Vagina (tissue), 2 donors: ENCODE measurements at places on chromosomes 13 and 19.

- DNase-seq = no peak
These were observed 5.4 kb downstream of the KLK1 start for GRCh38 chr19:50817941-50818858.

DNA sequence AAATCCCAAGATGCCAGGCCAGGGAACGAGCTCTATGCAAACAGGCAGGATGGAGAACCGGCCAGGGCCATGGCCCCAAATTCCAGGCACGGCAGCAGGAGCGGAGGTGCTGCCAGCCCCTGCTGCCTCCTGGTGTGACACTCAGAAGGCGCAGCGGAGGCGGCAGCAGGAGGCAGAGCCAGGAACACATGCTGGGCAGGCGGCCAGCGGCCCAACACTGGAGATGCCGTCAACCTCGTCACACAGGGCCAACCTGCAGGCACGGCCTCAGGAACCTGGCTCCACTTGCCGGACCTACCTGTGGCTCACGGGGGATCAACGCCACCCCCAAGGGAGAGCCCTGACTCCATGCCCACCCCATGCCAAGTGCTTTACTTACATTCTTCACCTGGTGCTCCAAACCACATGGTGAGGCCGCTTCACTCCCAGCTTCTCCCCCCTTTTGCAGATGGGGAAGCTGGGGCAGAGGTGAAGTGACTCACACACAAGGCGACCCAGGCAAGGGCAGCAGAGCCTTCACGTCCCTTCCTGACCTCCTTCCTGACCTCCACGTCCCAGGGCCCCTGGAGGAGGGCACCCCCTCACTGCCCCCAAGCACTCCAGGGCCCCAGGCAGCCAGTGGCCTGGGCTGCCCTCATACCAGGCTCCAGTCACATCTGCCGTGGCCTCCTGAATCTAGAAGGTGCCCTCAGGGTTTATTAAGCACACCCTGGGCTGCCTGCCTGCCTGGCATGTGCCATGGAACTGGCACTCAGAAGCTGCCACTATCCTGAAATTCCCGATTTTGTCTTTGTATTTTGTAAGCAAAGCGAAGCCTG lies 43.5 kb downstream of the GGACT start:
- DNase-seq = no peak

- DNase-seq = peak; percentile 54
These were observed 9.9 kb downstream of the COL4A1 start for GRCh38 chr13:110297011-110297410.

DNA sequence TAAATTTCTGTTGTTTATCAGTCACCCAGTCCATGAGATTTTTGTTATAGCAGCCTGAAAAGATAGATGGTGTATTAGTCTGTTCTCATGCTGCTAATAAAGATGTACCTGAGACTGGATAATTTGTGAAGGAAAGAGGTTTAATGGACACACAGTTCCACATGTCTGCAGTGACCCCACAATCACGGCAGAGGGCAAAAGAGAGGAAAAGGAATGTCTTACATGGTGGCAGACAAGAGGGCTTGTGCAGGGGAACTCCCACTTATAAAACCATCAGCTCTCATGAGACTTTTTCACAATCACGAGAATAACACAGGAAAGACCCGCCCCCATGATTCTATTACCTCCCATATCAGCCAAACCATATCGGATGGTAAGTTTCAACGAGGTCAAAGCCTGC lies 309.2 kb downstream of the LIG4 start:
- DNase-seq = no peak

- no peak for DNase-seq
These were observed 680.8 kb downstream of the SLITRK1 start for GRCh38 chr13:83201506-83201905.

- no peak for DNase-seq
These were observed 123.5 kb downstream of the KCTD12 start for GRCh38 chr13:76762721-76763120.

- no peak for DNase-seq
These were observed 11.0 kb downstream of the PAF1 start for GRCh38 chr19:39379865-39380396.

- no peak for DNase-seq
These were observed 22.5 kb downstream of the LTBP4 start for GRCh38 chr19:40623403-40624251.

GRCh38 chr13:67549331-67549730 lies 319.2 kb upstream of the PCDH9 start:
- no peak for DNase-seq

DNA sequence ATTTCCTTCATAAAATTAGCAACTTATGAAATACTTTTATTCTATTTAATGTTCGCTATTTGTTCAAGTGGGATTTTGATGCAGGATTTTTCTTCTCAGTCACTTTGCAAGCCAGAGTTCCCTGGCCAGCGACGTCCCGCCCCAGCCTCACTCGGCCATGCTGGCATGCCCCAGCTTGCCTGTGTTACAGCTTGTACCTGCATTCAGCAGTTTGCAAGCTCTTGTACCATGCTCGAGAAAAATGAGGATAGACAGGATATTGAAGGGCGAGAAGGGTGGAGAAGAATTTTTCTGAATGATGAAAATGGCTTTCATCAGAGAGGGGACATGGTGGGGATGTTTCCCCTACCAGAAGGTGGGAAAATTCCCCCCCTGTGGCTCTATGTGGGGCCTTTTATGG lies 2180.2 kb upstream of the PCDH20 start:
- DNase-seq = no peak

DNA sequence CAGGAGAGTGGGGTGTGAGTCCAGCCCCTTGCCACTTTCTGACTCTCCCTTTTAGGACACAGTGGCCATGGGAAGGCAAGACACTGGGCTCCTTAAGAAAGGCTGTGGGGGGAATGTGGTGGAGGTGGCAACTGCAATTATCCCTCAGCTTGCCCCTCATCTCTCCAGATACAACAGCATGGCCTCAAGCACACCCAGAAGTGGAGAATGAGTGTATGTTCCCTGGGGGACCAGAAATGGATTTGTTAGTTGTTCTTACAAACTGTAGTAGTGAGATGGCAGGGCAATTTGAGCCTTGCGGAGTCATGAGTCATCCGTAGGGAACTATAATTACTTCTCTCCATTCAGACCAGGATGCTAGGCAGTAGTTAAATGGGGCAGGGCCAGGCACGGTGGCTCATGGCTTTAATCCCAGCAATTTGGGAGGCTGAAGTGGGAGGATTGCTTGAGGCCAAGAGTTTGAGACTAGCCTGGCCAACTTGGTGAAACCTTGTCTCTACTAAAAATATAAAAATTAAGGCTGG lies 25.6 kb upstream of the CXCL17 start:
- DNase-seq = no peak

- no peak for DNase-seq
These were observed 1.5 kb downstream of the RPS11 start for GRCh38 chr19:49497789-49498103.

DNA sequence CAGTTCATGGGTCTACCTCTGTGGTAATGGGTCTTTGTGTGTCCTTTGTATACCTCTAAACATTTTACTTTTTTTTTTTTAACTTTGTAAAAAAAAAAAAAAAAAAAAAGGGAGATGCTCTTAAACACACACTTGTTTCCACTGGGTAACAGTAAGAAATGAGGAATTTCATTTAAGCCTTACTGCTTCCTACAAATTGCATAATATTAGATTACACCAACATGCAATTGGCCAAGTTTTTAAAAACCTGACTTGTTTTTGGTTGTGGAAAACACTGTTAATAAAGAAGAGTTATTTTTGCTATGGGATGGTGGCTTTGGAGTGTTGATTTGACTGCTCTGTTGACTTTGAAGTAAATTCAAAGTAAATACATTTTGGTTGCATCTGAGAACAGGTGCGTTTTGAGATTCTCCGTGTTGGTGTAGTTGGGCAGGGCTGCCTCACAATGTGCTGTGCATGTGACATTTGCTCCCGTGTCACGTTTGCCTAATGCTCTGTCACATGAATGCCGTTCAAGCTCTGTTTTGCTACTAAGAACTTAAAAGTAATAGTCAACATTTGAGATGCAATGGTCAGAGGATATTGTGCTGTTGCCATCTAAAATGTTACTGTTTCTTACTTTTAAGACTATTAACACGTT lies 202.4 kb downstream of the LMO7 start:
- no peak for DNase-seq

- no peak for DNase-seq
These were observed 12.3 kb upstream of the BSG start for GRCh38 chr19:560121-560520.

DNA sequence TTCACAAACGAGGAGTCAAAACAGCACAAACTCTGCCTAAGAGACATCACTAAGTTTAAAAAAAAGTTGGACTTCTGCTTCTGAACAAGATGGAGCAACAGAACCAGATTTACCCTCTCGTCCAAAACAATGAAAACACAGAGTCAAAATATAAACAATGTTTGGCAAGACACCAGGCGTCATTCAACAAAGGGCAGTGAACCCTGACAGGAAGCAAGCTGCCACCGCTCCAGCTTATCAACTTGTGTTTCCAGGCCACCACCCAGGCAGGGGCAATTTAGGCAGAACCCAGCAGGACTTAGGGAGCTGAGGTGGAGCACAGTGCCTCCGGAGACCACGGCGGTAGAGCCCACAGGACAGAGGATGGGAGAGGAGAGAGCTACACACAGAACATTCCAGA lies 8.6 kb upstream of the NAPA start:
- no peak for DNase-seq

GRCh38 chr13:83798731-83799130 lies 83.5 kb downstream of the SLITRK1 start:
- no peak for DNase-seq

DNA sequence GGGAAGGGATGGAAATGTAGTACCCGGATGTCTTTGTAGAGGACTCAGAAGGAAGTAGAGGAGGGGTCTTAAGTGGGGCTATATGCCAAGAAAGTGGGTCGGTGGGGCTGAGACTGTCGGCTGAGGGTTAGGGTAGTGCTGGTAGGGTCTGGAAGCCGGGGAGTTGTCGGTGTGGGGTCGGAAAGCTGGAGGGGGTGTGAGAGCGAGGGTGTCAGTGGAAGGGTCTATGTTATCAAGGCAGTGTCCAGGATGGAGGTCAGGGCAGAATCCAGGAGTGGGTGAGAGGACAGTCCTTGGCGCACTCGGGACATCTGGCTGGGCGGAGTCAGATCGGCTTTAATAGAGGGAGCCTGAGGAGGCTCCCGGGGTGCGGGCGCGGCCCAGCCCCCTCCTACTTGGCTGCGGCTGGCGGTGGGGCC lies 1.7 kb downstream of the HSPB6 start:
- DNase-seq = no peak

DNA sequence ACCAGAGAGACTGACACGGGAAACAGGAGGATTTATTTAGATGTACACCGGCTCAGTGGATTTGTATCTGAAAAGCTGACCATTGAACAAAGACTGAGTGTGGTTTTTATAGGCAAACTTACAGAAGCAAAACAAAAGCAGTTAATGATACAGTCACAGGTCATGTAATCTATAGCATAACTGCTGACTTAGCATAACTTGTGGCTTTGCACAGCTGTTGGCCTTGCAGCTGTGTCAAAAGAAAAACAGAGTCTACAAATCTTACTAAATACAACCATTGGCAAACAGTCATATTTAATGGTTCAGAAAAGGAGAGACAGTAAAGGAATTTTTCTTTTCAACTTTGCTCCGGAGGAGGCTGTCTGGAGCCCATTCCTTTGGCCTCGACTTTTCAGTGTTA lies 2.3 kb upstream of the ILF3 start:
- DNase-seq = no peak

DNA sequence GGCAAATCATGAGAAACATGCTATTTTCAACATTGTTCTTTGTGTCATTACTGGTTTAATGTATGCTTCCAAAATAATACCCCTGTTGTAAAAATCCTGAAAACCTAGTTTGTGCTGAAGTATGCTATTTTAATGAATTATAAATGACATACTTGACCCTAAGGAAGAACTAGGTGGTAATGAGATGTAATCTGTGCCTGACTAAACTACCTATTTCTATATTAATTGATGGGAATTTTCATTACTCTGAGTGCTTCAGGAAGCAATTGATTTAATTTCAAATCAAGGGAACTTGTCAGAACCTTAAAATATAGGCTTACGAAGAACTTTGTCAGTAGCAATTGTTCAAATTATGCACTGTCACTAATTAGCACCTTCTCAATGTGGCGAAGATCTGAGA lies 1005.6 kb upstream of the SLC10A2 start:
- DNase-seq = no peak

DNA sequence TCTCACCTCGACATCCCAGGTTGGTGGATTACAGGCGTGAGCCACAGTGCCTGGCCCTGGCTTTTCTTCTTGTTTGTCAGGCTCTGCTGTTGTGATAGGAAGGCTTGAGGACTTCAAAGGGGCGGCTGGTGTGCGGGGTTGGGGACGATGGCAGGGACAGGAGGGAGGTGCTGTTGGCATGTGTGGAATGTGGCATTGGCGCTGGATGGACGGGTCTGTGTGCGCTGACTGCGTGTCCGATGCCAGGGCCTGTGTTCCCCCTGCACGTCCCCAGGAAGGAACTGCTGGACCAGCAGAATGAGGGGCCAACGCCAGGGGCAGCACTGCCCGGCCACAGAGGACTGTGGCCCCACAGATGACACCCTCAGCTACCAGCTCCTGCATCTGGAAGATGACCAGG lies 12.7 kb upstream of the PTBP1 start:
- DNase-seq = no peak

DNA sequence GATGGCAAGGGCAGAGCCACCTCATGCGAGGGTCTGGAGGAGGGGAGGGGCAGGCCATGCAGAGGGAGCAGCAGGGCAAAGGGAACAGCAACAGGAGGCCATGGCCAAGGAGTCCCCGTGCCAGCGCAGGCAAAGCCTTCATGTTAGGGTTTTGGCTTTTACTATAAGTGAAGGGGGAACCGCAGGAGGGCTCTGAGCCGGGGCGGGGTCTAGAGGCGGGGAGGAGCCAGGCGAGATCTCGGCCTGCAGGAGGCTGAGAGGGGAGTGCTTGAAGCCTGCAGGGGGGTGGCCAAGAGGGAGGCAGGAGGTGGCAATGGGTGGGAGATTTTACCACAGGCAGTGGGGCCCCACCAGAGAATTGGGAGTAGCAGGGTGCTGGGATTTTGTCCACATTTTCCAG lies 6.3 kb downstream of the ARHGAP33 start:
- DNase-seq = no peak

DNA sequence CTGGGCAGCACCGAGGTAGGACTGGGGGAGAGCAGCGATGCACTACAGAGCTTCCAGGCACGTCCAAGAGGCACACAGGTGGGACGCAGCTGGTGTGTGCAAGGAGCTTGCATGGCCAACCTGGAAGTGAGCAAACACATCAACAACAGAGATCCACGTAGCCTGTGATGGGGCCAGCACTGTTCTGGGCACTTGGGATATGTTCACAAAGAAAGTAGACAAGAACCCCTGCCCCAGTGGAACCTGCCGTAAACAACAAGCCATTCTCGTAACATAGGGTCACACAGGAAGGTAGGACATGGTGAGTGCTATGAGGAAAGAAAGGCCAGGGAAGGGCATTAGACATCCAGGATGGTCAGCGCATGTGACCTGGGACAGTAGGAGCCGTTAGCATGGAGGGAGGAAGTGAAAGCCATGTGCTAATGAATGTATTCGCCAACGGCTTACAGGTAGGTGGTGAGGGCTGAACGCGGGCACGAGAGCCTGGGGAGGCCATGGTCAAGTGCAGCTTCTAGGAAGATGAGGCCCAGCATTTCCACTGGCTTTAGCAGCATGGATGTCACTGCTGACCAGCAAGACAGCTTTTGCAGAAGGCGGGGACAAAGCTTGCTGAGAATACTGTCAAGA lies 105.5 kb downstream of the TEX26 start:
- DNase-seq = peak; percentile 74

GRCh38 chr19:13830114-13830740 lies 35.0 kb downstream of the ZSWIM4 start:
- no peak for DNase-seq

- DNase-seq = no peak
These were observed 4.0 kb downstream of the PIK3R2 start for GRCh38 chr19:18156841-18157464.

GRCh38 chr13:33388286-33388998 lies 102.9 kb upstream of the STARD13 start:
- no peak for DNase-seq
